ENCODE measurements at places on chromosomes 16 and 17. TPM values are rescaled to one million over a fixed set of nuclear protein-coding genes. Genes with fewer than 3 reads are reported as not detected.

Gene INCA1
- total RNA-seq = not detected

Gene IL17C
- not detected for total RNA-seq

DNA sequence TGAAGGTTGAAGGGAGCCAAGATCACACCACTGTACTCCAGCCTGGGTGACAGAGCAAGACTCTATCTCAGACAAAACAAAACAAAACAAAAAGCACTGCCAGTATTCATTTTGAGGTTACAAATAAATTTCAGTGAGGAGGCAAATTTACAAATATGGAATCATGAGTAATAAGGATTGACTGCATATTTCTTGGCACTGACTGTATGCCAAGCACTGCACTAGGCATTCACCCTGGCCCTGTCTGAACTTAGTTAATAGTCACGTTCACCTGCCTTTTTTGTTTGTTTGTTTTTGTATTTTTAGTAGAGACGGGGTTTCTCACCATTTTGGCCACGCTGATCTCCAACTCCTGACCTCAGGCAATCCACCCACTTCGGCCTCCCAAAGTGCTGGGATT, 5.1 kb downstream of the LDAF1 start:
- no peak for DNase-seq

Gene MT3
- total RNA-seq = 5.1 TPM

Gene TBC1D26
- not detected for total RNA-seq

Gene KRT31
- total RNA-seq = not detected

DNA sequence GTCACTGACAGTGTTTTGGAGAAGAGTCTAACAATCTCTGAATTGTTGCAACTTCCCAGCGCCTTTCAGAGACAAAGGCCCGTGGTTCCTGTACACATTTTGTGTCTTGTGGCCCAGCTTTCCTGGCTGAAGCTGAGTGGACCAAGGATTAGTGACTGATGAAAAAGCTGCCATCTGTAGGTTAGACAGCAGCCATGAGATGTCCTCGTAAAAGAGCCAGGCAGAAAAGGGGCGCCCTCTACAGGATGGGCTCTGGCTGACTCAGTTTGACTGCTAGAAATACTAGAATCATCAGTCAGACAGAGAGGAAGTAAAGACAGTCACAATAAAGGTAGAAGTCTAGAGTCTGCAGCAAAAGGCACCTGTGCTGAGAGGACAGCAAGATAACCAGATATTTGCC, 26.5 kb upstream of the NF1 start:
- no peak for DNase-seq

- no peak for DNase-seq
Measured at GRCh38 chr17:77349976-77350830, 209.4 kb downstream of the SEC14L1 start.

DNA sequence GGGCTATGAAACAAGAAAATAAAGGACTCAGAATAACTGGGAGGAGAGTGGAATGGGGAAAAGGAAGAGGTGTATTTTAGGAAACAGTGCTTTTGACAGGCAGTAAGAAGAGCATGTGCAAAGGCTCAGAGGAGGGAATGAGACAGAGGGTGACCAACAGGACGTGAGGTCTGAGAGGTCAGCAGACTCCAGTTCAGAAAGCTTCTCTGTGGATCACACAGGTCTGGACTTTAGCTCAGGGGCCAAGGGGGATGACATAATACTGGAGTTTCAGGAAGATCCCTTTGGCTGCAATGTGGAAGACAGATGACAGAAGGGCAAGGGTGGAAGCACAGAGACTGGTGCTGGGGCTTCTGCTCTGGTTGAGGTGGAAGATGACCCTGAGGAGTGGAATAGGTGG, 489.9 kb upstream of the CDH5 start:
- no peak for DNase-seq

DNA sequence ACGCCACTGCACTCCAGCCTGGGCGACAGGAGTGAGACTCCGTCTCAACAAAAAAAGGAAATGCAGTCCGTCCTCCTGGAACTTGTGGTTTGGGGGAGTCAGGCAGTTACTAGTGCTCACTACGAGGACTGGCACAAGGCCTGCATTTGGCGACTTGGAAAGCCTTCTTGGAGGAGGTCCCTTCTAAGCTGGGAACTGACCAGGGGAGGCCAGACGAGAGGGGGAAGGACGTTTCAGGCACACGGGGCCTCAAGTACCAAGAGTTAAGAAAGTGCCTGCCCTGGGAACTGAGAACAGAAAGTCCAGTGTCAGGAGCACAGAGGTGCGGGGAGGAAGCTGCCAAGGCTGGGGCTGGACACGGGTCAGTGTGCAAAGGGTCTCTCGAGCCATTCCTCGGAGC, 89.9 kb downstream of the ABR start:
- DNase-seq = no peak

- no peak for DNase-seq
Measured at GRCh38 chr17:74960570-74961342, 11.8 kb downstream of the HID1 start.

DNA sequence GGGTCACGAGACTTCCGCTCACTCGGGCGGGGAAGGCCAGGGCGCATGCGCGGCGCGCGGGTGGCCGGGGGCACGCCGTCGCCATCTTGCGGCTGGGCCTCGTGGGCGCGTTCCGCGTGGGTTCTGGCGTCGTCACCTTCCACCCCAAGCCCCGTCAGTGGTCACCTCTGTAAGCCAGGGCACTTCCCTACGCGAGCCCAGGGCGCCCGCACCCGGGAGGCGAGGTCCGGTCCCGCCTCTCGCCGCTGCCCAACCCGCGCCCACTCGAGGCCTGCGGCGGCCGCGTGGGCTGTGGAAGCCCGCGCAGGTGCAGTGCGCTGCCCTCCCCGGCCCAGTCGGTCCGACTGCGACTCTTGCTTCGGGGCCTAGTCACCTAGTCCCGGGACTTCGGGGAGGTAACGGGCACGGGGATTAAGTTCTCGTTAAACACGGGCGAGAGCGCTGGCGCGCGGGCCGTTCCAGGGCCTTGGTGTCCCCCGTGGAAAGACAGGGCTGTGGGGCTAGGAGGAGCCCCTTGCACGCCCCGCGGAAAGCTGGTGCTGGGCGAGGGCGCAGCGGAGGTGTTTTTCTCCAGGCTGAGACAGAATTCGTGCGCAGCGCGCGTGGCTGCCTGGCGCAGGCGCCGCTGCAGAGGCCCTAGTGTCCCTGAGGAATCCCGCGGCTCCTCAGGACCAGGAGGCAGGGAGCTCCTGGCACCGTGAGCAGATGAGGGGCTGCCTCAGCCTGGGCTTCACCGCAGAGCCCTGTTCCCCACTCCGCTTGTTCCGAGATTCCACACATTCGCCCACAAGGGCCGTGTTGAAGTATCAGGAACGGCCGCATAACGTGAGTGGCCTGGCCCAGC, 472 bp upstream of the ARHGDIA start:
- no peak for DNase-seq

- no peak for DNase-seq
Measured at GRCh38 chr17:16377941-16378341, 3.0 kb upstream of the UBB start.

GRCh38 chr17:68981288-68981687, 26.1 kb upstream of the ABCA8 start:
- DNase-seq = peak; percentile 47

Gene NGFR
- total RNA-seq = 0.29 TPM

DNA sequence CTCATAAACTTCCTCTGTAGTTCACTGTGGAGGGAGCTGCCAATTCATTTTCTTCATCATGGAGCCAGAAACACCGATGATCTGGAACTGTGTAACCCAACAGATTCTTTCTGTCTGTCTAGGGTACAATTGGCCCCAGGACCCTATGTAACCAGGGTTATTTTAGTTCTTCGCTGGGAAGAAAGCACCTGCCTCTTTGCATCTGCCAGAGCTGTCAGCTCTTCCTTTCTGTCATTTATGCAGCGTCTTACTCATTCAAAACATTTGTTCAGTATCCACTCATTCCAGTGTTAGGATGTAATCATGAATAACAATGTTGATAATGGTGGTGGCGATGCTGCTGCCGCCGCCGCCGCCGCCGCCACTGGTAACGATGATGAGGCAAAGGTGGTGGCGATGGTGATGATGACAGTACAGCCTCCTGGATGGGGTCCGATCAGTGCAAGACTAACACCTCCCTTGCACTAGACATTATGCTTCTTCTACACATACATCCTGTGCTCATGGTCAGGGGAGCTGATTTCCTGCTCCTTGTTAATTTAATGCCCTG, 46.1 kb downstream of the IRX5 start:
- no peak for DNase-seq

DNA sequence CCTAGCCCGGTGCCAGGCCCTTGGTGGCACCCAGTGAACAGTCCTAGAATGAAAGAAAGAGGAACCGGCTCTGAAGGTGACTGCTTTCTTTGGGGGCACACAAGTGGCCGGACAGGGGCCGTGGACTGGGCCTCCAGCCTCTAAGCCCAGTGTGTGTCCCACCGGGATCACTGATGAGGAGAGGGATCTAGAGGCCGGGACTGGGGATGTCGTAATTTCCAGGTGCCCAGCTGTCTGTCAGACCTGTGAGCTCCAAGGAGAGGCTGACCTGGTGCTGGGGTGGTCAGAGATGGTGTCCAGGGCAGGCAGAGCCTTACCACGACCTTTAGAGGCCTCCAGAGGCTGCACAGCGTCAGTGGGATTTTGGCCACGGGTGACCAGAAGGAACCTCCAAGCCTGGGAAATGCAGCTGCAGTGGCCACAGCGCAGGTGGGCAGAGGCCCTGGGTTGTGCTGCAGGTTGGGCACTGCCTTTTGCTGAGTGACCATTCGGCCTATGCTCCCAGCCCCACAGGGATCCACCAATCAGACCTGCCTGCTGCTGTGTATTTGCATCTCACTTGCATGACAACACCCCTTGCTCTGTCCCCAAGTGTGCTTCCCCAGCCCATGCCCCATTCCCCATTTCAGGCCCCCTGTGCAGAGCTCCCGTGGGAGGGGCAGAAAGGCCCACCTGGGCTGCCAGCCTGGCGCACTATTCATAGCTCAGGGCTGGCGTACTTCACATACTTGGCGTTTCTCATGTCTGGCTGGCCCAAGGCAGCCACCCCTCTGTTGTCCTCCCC, 12.5 kb downstream of the ARHGAP23 start:
- DNase-seq = no peak

DNA sequence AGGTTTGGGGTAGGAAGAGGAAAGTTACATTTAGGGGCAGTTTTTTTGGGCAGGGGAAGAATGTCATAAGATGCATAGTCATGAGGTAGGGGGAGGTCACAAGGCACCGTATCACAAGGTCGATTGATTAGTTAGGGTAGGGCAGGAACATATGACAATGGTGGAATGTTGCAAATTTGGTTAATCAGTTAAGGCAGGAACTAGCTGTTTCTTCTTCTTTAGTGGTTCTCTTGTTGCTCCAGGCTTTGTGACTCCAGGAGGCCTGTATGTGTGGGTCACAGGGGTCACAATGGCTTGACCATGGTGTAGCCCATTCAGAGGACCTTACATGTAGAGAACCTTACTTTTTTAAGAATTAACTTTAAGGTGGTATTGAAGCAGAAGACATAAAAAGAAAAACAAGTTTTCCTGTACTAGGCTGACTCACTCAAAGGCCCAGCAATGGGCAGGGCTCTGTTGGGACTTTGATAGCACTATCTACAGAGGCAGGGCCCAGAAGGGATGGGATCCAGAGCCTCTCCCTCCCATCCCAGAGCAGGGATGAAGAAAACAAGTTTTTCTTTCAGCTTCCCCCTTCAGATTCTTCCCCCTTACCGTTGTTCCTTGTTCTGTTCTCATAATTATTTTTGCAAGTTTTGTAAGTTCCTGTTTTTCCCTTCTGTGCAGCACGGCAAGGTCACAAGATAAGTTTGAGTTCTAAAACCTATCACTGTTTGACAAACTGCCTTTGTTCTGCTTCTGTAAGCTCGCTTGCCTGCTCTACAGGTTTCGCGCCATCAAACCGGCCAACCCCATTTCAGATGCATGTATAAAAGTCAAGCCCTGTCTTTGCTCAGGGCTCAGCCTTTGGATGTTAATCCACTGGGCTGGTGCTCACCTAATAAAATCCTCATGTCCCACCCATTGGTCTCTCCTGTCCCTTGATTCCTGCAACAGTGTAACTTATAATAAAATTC, 45.8 kb upstream of the ATF7IP2 start:
- no peak for DNase-seq

Gene GUCY2D
- total RNA-seq = not detected

DNA sequence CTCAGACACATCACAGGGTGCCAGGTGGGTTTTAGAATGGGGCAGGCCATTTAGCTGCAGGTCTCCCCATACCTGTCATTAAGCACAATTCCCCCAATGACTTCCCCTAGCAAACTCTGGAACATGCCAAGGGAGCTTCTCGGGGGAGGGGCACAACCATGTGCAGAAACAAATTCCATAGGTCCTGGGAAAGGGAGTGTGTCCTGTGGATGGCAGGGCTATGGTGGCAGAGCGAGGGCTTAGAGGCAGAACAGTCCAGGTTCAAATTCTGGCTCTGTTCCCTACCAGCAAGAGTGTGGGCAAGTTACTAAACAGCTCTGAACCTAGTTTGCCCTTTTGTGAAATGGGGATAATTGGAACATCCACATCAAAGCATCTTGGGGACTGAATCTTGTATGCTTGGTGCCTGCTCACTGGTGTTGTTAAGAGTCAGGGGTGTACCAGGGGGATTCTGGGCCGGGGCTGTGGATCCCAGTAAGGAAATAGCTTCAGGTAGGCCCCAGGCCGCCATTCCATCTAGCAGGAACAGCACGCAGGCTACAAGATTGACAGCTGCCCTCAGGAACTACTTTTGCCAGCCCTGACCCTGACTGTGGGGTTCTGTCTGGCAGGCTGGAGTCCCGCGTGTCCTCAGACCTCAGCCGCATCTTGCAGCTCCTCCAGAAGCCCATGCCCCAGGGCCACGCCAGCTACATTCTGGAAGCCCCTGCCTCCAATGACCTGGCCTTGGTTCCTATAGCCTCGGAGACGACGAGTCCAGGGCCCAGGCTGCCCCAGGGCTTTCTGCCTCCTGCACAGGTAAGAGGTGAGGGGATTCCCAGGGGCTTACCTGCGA, 5.6 kb upstream of the DCAF7 start:
- no peak for DNase-seq

DNA sequence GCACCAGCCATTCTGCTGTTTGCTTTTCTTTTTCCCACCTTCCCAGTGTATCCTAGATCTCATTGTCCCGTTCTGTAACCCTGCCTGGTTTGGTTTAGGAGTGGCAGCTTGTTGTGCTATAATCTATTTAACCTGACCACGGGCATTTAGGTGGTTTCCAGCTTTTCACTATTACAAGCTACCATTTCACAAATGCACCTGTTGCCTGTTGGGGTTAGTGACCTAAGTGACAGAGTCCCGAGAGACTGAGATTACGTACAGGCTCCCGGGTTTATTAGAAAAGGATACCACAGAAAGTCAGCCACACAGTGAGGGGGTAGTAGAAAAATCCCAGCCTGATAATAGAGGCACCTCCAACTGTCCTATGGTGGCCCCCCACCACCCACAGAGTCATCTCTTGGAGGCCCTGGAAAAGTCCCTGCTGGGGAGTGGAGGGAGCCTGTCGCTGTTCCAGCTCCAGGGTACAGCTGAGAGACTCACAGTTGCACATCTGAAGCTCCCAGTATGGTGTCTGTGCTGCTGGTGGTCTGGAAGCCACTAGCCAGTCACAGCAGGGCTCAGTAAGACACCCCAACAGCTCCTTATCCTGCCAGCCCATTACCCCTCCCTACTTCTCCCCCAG, 21.2 kb downstream of the CLEC16A start:
- no peak for DNase-seq

DNA sequence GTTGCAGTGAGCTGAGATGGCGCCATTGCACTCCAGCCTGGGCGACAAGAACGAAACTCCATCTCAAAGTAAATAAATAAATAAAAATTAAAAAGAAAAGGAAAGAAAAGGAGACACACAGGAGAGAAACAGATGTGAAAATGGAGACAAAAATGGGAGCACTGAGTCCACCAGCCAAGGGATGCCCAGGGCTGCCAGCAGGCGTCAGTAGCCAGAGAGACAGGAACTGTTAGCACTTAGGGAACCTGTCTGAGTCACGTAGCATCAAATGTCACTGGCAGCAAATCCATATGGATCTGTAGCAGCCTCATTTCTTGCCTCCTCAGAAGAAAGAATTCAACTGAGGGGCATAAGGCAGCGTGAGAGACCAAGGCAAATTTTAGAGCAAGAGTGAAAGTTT, 79.7 kb downstream of the CYLD start:
- DNase-seq = no peak

Measured in epithelial cell of proximal tubule (primary cell).